Esophagus squamous epithelium (tissue), 5 donors: ENCODE measurements at places on chromosomes 4 and X. TPM values are rescaled to one million over a fixed set of nuclear protein-coding genes. Genes with fewer than 3 reads are reported as not detected.

GRCh38 chr4:56160636-56161035, 211.9 kb downstream of the CEP135 start:
- no peak for DNase-seq

MANBA gene
- total RNA-seq = 21.7 TPM

DNA sequence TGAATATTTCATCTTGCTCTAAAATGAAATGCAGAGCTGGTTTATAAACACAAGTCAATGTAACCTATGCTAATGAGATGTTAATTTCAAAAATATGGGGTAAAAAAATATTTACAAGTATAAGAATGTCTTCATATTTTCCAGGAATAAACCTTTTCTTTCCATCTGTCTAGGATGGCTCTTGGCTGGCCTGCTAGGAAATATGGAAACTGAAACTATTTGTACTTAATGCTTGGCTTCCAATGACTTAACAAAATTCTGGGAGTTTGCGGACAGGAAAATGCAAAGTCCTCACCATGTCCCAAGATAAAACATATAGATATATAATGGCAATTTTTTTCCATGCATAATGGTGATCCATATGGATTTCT, 168.1 kb downstream of the SCFD2 start:
- no peak for DNase-seq

DNA sequence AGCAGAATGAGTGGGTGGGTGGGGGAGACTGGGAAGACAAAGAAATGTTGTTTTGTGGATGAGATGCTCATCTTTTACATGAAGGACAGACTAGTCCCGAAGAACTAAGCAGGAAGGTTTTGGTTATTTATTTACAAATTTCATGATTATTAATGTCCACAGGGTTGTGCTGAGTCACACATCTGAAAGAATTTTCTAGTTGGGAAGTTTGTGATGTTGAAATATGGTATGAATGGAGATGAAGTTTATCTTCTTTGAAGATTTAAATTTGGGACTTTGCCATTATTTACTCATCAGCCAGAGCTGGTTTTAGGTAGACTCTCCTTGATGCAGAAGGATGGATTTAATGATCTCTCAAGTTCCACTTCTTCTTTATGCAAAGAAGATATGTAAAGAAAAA, 75.5 kb downstream of the MOSPD2 start:
- DNase-seq = no peak

- no peak for DNase-seq
Observed at GRCh38 chr4:57234252-57234775, 124.1 kb upstream of the IGFBP7 start.

- DNase-seq = no peak
Observed at GRCh38 chr4:184583738-184584502, 65.3 kb downstream of the CASP3 start.

- DNase-seq = no peak
Observed at GRCh38 chrX:13717700-13718472, 16.5 kb downstream of the TRAPPC2 start.

DNA sequence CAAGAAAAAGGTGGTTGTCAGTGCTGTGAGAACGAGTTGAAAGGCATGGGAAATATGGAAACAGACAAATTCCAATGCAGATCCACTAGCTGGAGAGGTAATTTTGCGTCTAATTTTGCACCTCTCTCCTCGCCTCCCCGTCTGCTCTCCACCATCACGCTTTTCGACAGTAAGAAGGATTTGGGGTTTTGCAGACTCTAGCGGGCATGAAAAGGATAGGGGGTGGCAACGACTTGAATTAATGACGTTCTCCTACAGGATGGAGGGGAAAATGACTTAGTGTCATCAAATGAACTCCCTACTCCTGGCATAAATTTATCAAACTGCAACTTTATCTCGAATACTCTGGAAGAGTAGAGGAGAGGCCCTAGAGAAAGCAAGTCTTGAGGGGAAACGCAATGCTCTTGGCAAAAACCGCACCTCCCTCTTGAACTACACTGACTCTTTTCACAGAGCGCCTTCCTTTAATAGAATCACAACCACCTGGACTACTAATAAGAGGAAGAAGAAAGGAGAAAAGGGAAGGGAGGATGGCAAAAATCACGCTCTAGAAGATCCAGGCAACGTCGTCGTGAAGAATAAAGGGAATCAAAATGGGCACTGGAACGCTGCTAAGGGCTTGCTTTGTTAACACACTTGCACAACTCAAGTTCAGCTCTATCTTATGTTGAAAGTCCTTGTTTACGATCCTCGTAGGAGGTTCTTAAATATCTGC, 871 bp upstream of the SLITRK2 start:
- no peak for DNase-seq

DNA sequence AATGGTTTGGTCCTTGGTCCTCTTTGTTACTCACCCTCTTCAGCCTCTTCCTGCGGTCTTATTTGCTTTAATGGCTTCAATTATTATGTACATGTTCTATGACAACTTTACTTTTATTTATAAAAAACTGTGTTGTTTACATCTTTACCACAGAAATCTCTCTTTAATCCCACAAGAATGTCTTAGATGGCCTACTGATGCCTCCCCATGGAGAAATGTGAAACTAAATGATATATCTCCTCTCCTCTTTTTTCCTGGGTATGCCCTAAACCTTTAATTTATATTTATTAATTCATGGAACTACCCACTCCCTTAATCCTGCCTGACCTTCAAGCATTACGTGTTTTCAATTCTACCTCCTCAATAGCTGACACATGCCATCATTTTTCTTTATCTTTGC, 573.2 kb downstream of the CENPC start:
- no peak for DNase-seq

QRFPR gene
- total RNA-seq = not detected

SPANXA2 gene
- not detected for total RNA-seq

DNA sequence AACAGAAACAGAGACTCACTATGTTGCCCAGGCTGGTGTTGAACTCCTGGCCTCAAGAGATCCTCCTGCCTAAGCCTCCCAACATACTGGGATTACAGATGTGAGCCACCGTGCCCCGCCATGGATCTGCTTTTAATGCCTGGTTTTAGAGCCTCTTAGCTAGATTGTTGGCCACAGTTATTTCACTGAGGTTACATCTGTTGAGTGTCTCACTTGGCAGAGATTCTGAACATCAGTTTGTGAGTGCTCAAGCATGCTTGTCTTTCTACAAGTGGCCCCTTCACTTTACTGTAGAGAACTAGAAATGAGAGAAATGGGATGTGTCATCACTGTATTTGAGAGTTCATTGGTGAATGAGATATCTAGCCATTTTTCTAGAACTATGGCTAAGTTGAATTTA, 218.5 kb downstream of the APBB2 start:
- DNase-seq = no peak

DNA sequence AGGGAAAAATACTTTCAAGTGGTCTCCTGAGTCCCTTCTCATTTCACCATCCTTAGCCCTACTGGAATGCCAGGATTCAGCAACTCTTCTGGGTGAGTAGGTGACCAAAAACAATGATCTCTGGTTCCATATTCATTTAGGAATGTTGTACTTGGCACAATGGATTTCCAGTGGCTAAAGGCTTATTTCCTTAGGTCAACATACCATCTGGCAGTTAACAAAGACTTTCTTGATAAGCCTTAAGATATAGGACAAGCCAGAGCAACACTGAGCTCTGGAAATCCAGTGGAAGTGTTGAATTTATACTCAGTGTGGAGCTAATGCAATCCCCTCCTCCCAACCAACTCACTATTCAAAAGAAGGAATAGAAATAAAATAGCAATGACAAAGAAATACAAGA, 139.4 kb upstream of the EMCN start:
- no peak for DNase-seq

DNA sequence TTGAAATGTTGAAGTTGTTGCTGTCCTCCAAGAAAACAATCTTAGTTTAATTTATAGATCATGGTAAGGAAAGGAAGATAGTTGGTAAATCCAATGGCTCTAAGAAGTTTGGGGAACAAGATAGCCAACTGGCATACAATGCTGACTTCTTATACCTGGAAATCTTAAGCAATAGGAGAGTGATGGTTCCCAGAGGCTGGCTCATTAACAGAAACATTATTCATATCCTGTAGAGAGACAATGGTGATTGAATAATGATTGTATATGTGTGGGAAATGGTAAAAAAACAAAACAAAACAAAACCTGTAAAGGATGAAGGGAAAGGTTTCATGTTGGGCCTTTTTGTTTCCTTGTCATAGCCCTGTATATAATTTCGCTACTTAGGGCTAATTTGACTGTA, 174.9 kb upstream of the CTSO start:
- DNase-seq = no peak

- DNase-seq = no peak
Observed at GRCh38 chrX:9494771-9495170, 29.9 kb downstream of the TBL1X start.

XG gene
- total RNA-seq = 15.4 TPM

FSTL5 gene
- total RNA-seq = not detected

DNA sequence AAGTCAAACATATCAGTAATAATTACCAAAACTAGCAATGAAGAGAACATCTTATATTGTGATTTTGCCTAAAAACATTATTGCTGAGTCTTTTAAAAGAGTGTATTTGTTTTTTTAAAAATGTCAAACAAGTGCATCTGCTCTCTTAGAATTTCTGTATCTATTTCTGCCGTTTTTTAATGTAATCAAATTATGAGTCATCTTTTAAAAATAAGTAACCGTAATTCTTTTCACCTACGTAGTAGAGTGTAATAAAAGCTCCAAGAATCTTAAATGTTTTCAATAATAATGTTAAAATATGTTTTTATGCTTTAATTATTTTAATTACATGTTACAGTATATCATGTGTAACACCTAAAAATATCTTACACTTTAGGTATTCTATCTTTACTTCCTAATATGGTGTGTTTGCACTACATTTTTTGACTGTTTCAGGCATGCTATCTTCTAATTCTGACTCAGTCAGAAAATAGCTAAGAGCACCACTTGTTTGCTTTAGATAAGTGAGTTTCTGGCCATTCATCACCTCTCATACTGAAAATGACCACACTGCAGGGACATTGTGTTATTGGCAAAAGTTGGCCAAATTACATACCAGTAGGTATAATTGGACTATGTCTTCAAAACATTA, 368.5 kb downstream of the PCDH7 start:
- DNase-seq = no peak

AVPR2 gene
- total RNA-seq = 0.32 TPM

SRP72 gene
- 55.0 TPM for total RNA-seq

- no peak for DNase-seq
Observed at GRCh38 chr4:81482326-81482725, 10.6 kb upstream of the RASGEF1B start.

PAGE2B gene
- not detected for total RNA-seq

RHOH gene
- total RNA-seq = 3.0 TPM

DNA sequence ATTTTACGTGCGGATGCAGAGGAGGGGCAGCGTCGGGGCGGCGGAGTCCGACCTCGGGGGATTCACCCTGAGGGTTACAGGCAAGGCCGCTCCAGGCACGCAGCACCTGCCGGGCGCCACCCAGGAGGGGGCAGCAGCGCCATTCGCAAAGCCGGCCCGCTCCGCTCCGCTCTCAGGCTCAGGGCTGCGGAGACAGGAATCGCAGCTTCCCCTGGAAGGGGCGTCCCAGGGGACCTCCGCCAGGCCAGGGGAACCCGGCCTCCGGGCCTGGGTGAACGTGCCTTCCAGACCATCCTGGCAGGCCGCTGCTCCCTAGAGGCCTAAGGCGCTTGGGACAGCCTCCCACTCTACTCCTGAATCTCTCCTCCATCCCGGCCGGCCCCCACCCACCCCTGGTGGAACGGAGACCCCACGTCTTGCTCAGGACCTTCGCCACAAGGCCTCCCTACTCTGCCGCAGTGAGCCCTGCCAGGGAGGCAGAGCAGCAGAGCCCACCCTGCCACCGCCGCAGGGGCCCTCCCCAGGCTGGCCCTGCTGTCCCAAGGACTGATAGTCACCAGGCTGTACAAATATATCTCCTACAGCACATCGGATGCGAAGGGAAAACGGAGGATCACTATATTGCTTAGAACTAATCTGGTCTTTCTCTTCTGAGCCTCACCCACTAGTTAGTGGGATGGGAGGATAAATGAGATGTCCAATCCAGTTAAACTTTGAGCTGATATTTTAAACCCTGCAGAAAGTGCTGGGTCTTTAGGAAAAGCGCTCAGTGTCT, 115.0 kb downstream of the SMIM20 start:
- DNase-seq = no peak

DUX4 gene
- not detected for total RNA-seq

DNA sequence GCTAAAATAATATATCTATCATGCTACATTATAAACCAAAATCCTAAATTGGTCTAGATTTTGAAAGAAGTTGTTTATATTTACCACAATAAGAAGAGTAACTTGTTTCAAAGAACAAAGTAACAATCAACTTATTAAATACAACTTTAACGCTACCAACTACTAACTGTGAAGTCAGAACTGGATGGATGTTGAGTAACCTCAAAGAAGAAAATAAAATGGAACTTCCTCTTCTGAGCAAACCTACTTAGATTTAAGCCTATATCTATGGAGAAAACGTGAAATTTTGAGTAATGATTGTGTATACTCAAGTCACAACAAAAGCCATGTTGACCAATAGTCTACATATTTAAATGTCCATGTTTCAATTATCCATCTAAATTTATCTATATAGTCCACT, 25.7 kb downstream of the SH3RF1 start:
- no peak for DNase-seq

DNA sequence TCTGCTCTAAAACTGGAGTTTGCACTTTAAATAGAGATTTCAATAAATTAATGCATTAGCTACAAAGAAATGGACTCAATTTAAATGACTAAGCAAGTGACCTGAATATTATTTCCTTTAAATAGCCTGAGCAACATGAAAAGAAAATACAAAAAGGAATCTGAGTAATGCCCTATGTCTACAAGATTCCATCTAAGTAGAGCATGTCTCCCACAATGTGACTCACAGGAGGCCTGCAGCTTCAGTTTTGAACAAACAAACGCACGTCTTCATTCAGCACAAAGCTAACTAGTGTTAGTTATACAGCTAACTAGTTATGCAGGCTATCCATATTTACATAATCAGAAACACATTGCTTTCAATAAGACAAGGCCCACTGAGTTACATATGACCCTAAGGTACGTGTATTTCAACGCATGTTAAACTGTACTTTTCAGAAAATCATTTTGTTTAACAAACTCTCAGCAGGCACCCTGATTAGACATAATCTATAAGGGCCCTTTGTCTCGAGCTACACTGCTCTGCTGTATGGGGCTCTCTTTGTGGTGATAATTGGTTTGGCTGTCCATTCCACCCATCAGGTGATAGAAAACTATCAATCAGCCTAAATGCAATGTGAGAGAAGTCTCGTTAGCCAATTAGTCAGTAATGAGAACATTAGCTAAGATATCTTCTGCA, 116.5 kb downstream of the MAML3 start:
- no peak for DNase-seq

DNA sequence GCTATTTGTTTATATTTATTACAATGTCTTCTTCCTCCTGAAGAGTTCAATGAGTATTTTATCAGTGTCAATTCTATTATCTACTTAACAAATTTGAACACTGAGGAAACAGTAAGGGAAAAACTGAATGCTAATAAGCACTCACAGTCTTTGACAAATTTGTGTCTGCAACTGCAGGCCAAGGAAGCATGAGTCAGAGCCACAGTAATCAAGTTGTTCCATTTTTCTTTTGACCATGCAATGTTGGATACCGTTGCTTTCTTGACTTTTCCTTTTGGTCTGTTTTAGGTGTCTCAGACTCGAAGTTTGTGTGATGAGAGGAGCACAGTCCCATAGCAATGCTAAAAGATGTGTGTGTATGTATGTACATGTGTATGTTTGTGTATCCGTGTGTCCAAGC, 359.6 kb downstream of the IL1RAPL1 start:
- DNase-seq = no peak

P2RY8 gene
- 0.34 TPM for total RNA-seq
